ENCODE measurements at places on chromosomes 7 and 10. TPM values are rescaled to one million over a fixed set of nuclear protein-coding genes. Genes with fewer than 3 reads are reported as not detected.

Gene PILRA
- 2.0 TPM for total RNA-seq

Gene SLC13A1
- not detected for total RNA-seq

Gene TRIM73
- 0.39 TPM for total RNA-seq

Gene DGKI
- total RNA-seq: 0.39 TPM

Gene ZNF786
- 9.8 TPM for total RNA-seq

Gene PRKG1
- total RNA-seq: 0.17 TPM

Gene PAX2
- total RNA-seq: not detected

Gene BEND7
- total RNA-seq: 14.8 TPM

Gene FLNC
- total RNA-seq: 7.8 TPM

Gene OPN4
- not detected for total RNA-seq

Gene INSYN2A
- not detected for total RNA-seq

Gene AZGP1
- total RNA-seq: not detected

Gene SCRN1
- total RNA-seq: 84.3 TPM

Data from A673 (cell line).